ENCODE measurements at places on chromosomes 6 and 20.

DNA sequence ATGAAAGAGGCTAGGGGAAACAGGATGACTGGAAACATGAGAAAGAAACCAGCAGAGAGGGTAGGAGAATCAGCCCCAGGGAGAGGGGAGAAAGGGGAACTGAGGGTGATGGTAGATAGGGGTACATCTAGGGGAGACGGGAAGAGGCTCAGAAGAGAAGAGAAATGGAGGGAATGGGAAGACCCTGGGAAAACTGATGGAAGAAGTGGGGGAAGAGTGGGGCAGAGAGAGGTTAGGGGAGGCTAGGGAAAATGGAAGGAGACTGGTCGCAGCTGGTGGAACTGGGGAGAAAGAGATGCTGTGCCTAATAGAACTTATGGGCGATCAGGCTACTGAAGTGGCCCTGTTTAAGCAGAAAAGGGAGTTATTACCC lies 548 bp downstream of the PROCR start:
- no peak for DNase-seq

- no peak for DNase-seq
Measured at GRCh38 chr20:9200620-9201019, 131.7 kb downstream of the PLCB4 start.

DNA sequence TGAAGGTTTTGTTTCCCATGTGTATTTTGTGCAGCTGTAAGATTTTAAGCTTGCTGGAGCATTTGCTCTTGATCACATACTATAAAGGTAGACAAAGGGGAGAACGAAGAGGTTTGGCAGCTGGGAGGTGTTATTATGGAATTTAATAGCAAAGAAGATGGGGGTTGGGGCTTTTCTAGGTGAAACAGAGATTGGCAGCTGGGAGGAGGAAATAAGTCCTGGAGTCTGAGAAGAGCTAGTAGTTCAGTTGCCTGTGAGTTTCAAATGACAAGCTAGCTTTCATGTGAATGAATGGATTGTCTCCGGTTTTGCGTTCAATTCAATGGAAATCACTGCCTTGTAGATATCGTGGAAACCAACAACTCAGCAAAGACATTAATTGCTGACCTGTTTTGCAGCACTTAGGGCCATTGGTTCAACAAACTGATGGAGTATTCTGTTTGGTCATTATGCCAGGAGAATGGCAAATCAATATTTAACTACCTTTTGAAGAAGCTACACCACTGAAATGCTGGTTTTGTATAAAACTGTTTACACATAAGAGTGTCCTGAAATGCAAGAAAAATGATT lies 38.1 kb upstream of the FLRT3 start:
- DNase-seq: no peak

- no peak for DNase-seq
Measured at GRCh38 chr6:28282926-28283325, 1.6 kb downstream of the PGBD1 start.

- DNase-seq: no peak
Measured at GRCh38 chr6:57019434-57019833, 27.1 kb upstream of the KIAA1586 start.

- no peak for DNase-seq
Measured at GRCh38 chr6:144469144-144469575, 184.0 kb downstream of the UTRN start.

DNA sequence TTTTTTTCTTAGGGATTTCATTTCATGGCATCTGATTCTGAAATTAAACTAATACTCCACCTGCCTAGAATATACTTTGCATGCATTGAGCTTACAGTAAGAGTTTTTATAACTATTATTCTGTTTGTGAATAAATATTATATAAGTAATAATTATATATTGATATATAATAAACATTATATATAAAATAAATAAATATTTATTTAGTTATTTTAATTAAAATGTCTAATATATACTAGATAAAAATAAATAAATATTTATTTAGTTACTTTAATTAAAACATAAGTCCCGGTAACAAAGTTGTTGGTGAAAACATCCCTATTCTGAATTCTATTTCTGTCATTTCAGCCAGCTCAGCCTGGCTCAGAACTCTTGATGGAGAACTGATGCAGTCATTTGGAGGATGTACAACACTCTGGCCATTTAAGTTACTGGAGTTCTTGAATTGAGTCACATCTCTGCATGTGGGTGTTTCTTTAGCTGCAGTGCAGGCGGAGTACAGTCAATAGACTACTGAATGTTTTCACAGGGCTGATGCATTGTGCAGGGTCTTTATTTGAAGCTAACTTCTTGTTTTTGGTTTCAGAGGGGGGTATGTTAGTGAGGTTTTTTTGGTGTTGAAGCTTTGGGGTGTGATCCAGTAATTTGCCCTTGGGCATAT lies 508.9 kb upstream of the ADGRB3 start:
- no peak for DNase-seq
